ENCODE measurements at places on chromosomes 6 and 20.

- DNase-seq: peak; percentile 58
- H3K36me3 ChIP-seq: no peaks in the 10 kb centered on the region
- H3K4me1 ChIP-seq: peaks cover 60% of the 10 kb centered on the region
- no peaks in the 10 kb centered on the region for H3K27me3 ChIP-seq
- H3K4me3 ChIP-seq: peak overlapping the region; percentile 46
- peak overlapping the region; percentile 91 for H3K27ac ChIP-seq
These were observed 101.5 kb upstream of the MARCKS start for GRCh38 chr6:113755449-113756289.

DNA sequence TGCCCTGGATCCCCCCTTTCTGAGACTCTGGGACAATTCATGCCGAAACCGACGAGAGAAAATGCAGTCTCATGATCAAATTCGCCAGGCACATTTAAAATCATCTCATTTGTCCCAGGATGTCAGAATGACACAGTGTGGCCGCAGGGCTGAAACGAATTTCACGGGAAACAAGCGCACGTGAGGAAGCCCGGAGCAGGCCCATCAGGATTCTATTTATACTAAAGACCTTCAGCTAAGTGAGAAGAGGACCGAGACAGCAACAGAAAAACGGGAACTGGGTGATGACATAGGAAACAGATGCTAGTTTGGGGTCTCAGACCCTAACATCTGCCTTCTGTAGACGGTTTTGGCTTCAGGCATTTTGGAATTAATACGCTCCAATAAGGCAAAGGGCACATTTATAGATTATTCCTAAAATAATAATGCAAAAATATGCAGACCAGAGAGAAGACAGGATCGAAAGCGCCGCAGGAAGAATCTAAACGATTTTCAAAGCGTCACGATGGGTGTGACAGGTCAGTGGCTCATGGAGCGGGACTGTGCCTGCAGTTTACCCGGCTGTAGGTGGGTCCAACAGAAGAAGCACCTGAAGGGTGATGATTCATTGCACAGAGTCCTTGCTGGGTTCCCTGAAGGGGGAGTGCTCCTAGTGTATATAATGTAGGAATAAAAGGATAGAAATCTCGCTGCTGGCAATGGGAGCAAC lies 80.8 kb upstream of the MPC1 start:
- H3K27ac ChIP-seq: peak overlapping the region; percentile 22
- no peaks in the 10 kb centered on the region for H3K27me3 ChIP-seq
- peaks cover 25% of the 10 kb centered on the region for H3K4me1 ChIP-seq

DNA sequence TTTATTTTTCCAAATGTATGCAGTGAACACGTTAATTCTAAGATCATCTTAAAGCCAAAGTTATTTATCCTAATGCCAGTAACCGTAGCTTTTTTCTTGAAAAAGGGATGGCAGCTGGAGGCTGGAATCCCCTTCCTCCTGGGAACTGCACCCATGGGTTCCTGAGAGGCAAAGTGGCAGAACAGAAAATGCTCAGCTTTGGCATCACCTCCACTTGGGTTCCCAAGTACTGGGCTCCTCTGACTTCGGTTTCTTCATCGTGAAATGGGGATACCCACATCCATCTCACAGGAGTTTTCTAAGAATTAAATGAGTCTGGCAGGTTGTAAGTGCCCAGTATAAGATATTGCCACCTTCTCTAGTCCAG lies 6.2 kb upstream of the DDX43 start:
- H3K36me3 ChIP-seq: no peaks in the 10 kb centered on the region
- peak overlapping the region; percentile 85 for H3K4me3 ChIP-seq
- H3K27me3 ChIP-seq: no peaks in the 10 kb centered on the region
- no peaks in the 10 kb centered on the region for H3K4me1 ChIP-seq
- DNase-seq: no peak

GRCh38 chr20:46541229-46541935 lies 9.1 kb downstream of the OCSTAMP start:
- no peak overlapping the region for H3K4me3 ChIP-seq
- H3K4me1 ChIP-seq: peaks cover 16% of the 10 kb centered on the region
- peaks cover 5% of the 10 kb centered on the region for H3K27me3 ChIP-seq
- DNase-seq: no peak

DNA sequence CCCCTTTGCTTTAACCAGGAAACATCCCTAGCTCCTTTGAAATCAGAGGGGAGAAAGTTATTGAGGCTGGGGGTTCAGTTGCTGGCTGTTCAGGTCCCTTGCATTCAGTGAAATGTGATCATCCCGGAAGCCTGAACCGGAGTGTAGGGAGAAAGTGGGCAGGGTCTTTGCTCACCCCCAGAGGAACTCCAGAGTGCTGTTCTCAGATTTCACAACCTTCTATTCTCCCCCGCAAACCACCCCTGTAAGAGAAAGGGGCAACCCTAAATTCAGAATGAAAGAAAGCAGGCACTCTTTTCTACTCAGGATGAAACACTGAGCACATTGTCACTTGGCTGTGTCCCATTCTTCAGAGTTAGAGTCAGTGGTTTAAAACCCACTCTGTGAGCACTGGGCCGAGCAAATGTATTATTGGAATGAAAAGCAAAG lies 139.8 kb downstream of the KHDC1L start:
- peaks cover 8% of the 10 kb centered on the region for H3K4me1 ChIP-seq
- no peaks in the 10 kb centered on the region for H3K27me3 ChIP-seq
- no peak overlapping the region for H3K4me3 ChIP-seq
- no peak overlapping the region for H3K27ac ChIP-seq
- no peak for DNase-seq
- peaks cover 21% of the 10 kb centered on the region for H3K36me3 ChIP-seq

DNA sequence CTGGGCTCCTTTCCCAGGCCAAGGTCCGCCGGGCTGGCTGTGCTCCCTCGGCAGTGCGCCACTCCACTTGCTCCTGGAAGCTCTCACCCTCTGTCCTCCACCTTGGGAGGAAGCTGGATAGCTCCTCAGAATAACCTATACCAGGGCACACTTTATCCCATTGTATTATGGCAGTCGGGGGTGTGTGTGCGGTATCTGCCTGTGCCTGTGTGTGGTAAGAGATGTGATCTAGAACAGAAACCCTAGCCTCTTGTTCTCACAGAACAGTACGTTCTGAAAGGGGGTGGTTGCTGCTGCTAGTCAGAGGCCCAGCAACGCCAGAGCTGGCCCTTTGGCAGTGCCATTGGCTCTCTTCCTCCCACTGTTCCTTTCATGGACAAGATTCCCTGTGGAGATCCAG lies 168.4 kb downstream of the TBXT start:
- H3K36me3 ChIP-seq: no peaks in the 10 kb centered on the region
- DNase-seq: no peak
- H3K4me1 ChIP-seq: no peaks in the 10 kb centered on the region
- H3K27me3 ChIP-seq: peaks cover 49% of the 10 kb centered on the region
- H3K27ac ChIP-seq: no peak overlapping the region

DNA sequence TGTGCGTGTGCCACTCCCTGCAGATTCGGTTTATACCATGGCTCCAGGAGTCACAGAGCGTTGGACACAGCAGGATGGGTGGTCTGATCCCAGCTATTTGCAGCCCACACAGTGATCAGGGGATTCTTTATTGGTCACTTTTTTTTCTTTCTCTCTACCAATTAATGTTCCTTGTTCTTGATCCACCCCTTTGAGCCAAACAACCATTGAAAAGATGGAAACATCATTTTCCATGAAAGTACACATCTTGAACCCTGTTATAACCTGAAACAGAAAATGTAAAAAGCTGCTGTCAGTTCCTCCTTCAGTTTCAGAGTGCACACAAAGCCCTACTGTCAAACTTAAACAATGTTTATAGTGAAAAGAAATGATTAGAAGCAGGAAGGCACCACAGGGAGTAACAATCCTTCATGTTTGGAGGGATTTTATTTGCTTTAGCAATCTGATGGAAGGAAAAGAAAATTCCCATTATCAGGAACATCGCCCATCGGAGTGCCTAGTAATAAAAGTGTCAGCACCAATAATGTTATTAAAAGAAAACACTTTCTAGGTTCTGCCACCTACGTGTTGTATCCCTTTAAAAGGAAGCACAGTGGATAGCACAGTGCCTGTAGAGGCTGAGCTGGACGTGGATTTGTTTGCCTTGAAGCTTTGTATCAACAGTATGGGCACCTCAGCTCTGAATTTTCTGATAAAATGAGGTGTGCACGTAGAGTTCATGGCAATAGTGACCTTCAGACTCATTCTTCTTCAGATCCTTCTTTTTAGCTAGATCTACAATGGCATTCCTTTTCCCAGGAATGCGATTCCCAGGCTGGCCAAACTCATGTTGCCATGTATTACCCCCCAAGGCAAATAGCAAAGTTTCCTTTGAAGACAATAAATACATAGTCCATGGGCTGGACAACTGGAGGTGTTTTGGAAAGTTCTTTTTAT lies 16.1 kb upstream of the THBD start:
- no peaks in the 10 kb centered on the region for H3K27me3 ChIP-seq
- H3K36me3 ChIP-seq: no peaks in the 10 kb centered on the region
- H3K4me1 ChIP-seq: no peaks in the 10 kb centered on the region
- no peak overlapping the region for H3K27ac ChIP-seq

DNA sequence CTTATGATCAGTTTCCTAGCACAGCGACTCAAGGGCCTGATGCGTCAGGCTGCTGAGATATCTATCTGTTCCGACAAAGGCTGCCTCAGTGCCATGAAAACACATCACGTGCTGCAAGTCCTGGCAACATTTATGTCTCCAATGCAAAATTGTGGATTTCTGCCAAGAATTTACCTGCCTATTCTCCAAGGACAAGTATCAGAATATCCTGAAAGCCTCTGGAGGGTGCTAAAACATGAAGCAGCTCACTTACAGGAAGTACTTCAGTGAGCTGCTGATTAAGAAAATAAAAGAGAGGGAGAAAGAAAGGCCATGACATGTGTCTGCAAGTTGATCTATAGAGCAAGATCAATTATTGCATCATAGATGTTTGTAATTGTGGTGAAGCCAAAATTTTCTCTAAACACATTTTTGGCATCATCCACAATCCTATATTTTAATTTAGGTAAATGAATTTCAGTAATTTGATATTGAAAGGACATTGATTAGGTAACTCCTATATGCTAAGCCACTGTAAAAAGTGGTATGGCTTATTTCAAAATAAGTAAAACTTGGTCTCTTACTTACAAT lies 25.8 kb upstream of the TPBG start:
- H3K4me3 ChIP-seq: no peak overlapping the region
- no peaks in the 10 kb centered on the region for H3K4me1 ChIP-seq

GRCh38 chr6:161143663-161144430 lies 130.0 kb downstream of the AGPAT4 start:
- no peak for DNase-seq
- H3K36me3 ChIP-seq: peaks cover 42% of the 10 kb centered on the region
